GOT3 (cell line): ENCODE measurements at places on chromosomes 3 and 15.

DNA sequence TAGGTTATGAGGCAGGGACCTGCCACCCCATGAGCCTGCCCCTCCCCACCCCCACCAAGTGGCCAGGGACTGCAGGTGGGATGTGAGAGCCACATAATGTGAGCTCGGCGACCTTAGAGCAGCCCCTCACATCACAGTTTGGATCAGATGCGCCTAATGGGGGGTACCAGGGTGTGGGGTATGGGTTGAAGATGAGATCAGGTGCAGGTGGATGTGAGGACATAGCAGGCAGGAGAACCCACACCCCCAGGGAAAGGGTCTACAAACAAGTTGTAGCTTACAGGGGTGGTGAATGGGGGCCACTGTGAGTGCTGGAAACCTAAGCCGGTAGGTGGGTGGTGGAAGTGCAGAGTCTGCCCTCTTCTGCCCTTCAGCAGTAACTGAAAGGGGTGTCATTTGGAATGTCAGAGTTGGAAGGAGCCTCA, 94.0 kb downstream of the CORO2B start:
- no peak for DNase-seq

GRCh38 chr3:126057501-126057819, 26.5 kb downstream of the SLC41A3 start:
- no peak for DNase-seq

DNA sequence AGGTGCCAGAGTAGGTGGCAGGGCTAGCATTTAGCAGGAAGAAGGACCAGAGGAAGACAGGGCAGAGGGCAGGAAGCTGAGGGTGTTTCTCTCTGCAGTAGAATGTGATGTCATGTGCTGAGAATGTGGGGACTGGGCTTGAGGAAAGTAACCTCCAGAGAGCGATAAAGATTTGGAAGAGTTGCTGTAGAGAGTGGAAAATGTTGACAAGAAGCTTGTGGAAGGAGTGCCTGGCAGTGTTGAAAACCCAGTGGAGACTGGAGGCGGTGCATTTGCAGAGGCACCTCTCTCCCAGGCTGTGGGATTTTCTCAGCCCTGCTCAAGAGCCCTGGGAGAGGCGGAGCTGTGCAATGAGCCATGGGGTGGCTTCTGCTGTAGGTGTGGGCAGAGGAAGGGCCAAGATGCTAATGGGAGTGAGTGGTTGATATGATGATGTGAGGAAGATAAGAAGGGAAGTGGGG, 54.8 kb downstream of the MESD start:
- DNase-seq: peak; percentile 16

DNA sequence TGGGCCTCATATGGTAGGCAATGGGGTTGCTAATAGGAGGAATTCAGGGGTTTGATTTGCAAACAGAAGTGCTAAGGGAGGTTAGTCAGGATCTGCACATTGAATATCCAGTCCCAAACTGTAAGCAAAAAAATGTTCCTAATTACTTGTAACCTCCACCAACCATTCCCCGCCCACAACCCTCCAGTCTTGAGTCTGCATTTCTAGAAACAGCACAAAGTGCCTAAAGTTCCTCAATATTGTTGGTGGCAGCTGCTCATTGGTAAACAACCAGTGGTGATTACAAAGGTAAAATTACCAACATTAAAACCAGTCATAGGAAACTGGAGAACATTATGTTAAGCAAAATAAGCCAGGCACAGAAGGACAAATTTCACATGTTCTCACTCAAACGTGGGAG, 18.9 kb downstream of the HDC start:
- no peak for DNase-seq

DNA sequence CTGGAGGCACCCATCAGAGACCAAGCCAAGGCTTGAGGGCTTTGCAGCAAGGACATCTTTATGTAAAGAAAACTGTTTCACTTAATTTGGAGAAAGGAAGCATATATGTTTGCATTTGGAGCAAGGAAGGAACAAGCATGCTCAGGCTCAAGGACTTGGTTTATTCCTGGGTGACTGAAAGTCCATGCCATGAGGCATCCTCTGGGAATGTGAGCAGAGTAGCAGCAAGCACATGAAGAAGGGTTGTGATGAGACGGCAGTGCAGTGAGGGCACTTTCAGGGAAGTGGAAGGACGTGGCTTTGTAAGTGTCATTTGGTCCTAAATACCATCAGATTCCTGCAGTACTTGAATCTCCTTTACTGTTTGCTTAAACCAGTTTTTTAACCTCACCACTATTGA, 26.8 kb downstream of the POLG start:
- DNase-seq: no peak

DNA sequence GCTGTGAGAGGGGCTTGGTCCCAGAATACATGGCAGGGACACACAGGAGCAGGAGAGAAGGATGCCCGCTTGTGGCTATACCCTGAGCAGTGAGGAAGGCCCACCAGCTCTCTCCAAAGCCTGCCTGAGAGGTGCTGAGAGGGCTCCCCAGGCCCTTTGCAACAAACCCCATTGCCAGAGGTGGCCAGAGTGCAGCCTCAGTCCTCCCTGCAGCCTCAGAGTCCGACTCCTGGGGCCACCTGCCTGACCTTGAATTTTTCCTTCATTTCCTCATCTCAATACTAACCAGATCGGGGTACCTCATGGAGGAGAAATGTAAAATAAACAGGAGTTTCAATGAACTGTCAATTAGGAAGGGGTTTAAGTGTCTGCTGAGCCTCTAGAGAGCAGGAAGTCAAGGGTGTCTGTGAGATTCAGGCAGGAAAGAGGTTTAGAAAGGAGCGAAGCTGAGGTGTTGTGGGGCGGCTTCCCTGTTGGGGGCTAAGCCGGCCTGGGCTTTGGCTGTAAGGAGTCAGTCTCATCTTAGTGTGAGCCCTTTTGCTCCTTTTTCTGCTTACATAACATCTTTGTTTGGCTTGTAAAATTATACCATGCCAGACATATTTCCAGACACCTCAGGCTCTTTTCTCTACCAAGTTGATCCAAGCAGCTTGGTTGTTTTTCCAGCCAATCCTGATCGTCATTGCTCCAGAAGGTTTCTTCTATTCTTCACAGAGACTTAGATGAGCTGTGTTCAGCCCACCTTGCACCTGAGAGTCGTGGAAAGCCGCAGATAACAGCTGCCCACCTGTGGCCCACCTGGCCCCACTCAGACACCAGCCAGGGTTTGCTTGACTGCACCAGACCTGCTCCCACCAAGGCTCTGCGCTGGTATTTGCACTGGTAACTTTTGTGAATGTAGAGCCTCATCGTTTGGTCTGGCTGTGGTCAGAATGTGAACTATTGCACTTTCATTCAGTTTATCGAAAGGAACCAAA, 36.7 kb downstream of the CMTM7 start:
- no peak for DNase-seq

GRCh38 chr3:31354373-31354772, 178.4 kb upstream of the STT3B start:
- no peak for DNase-seq

DNA sequence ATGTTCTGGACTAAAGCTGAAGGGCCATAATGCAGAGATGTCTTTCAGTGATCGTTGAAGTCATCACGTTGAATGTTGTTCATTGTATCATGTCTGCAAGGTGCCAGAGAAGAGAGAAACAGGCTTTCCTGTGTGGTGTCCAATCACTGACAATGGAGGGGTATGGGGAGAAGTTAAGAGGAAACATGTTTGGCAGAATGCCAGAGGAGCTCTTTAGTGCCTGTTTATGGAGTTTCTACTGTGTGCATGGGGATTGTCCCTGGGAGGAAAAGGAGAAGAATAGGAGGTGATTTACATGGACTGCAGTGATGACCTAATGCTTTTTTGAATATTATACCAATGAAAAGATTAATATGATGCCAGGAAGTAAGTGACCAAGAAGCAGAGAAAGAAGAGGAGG, 11.7 kb downstream of the SCAANT1 start:
- DNase-seq: no peak

- DNase-seq: no peak
These were observed 31.6 kb downstream of the DNAJB8 start for GRCh38 chr3:128435058-128435457.

DNA sequence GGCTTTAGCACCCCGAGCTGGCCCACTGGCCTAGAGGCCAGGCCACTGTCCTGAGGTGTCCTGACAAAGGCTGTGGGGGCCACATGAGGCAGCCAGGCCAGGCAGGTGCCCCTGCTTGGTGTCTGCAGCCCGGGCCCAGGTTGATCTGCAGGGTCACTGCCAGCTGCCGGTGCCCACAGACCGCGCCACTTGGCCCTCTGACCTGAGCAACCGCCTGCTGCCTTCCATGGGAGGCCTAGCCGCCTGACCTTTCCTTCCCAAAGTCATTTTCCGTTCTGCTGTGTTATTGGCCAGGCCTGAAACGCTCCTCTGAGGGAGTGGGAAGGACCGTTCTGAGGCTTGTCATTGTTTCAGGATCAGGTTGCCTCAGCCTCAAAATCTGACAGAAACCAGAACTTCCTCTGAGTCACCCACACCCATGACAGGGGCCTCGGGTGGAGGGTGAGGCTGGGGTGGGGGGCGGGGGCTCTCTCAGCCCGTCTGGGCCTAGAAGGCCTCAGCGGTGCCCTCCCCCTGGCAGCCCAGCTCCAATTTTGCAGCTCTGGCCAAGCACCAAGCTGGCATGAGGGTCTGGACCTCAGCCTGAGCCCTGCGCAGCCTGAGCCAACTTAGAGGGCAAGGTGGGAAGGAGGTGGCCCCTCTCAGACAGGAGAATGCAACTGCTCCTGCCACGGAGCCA, 140.7 kb upstream of the MEF2A start:
- DNase-seq: no peak

GRCh38 chr3:36524560-36524959, 144.3 kb downstream of the STAC start:
- no peak for DNase-seq

GRCh38 chr3:54433846-54434245, 311.5 kb downstream of the CACNA2D3 start:
- no peak for DNase-seq
